LNCaP clone FGC (cell line): ENCODE measurements at places on chromosomes 2 and 18.
A peak's percentile ranks its signal among the peaks of the same experiment; 100 is the strongest.

DNA sequence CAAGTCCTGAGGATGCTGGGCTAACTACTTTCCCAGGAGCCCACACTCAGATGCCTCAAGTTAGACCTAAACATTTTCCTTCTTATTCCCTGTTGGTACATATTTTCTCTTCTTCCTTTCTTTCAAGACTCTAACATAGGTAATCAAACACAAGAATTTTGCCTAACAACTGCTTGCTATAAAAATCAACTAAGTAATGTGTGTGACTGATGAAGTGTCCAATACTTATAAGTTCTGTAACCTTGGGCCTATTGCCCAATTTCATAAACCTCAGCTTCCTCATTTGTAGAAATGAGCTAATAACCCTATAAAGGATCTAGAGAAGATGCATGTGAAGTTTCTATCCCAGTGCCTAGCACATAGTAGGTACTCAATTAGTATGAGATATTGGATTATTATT lies 31.6 kb upstream of the PIK3C3 start:
- DNase-seq, result no peak

DNA sequence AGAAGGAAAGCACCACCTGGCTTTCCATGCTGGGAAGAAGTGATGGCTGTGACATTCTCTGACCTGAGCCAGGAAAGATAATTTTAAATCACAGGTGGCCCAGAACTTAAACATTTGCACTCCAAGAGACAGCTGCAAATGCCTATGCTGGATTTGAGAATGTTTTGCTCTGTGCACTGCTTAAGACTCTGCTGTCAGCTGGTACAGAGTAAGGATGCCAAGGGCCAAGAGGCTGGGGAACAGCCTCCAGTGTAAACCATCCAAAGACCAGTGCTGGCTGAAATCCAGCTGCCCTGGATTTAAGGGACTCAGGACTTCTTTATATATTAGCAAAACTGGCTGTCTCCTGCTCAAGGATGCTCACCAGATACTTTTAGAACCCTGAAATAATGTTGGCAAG lies 3.9 kb downstream of the HOXD8 start:
- no peak for DNase-seq

DNA sequence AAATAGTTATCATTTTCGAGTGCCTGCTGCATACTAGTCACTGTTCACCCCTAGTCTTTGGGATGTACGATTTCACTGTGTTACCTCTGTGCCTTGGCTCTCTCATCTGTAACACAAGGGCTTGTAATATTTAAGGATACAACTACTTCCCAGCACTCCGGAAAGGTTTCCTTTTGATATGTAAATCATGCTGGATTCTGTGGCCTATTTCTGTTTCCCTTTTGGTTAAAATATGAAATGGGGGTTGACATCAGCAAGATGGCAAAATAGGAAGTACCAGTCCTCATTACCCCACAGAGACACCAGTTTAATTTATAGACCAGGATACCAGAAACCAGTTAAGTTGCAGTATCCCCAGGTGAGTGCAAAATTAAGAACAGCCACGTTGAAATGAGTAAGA lies 23.5 kb downstream of the PSMG2 start:
- DNase-seq, result no peak

GRCh38 chr2:152031747-152032306 lies 67.0 kb downstream of the CACNB4 start:
- DNase-seq, result no peak

- no peak for DNase-seq
Measured at GRCh38 chr2:23235292-23235691, 149.7 kb upstream of the KLHL29 start.

GRCh38 chr2:175431101-175431946 lies 249.8 kb upstream of the ATP5MC3 start:
- no peak for DNase-seq

GRCh38 chr2:240567872-240568677 lies at the start of gene RNPEPL1:
TSS of gene RNPEPL1 (plus strand) at chr2:240568484. CDS start at chr2:240568587, 103 bp downstream.
- no peak for DNase-seq

GRCh38 chr18:65527879-65528633 lies 222.8 kb upstream of the CDH7 start:
- peak; percentile 28 for DNase-seq

- DNase-seq, result no peak
Measured at GRCh38 chr18:22226801-22227200, 57.4 kb downstream of the GATA6 start.

DNA sequence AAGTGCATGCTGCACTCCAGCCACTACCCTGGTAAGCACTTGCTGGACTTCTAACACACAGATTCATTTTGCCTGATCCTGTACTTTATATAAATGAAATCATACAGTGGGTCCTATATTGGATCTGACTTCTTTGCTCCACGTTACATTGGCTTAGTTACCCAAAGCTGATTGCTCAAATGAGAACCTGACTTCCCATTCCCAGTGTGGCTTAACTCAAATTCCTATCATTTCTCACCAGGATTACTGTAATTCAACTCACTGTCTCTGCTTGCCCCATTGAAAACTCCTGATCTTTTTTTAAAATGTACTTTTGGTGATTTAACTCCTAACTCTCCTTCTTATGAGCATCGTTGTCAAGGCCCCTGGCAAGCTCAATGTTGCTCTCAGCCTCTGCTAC lies 1.4 kb downstream of the RSAD2 start:
- no peak for DNase-seq

DNA sequence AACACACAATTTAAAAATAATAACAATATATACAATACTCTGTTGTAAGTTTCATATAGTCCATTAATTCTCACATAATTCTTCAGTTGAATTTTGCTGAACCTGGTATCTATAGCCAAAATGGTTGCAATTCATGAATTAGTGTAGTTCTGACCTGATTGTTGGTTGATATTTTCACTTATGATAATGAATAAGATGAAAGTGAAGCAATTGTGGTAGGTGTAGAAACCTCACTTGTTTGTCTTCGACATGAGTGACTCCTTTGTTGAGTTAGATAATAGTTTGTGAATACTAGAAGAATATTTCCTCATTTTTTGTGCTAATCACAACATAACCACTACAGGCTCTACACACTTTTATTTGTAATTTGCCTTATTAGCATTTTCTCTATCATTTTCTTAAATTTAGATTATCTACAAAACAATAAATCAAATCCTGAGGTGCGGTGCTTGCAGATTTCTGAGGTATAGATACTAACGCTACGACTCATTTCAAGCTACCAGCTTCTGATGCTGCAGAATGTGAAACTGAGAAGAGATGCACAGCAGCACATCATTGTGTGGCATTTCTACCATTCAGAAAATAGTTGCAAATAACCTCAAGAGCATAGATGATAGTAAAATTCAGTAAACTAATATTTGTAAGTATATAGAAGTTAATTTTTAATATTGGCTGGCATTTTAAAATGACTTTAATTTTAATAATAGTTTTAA lies 117.9 kb downstream of the KCNH7 start:
- no peak for DNase-seq

GRCh38 chr2:55116966-55117365 lies 66.7 kb upstream of the RTN4 start:
- DNase-seq, result no peak

DNA sequence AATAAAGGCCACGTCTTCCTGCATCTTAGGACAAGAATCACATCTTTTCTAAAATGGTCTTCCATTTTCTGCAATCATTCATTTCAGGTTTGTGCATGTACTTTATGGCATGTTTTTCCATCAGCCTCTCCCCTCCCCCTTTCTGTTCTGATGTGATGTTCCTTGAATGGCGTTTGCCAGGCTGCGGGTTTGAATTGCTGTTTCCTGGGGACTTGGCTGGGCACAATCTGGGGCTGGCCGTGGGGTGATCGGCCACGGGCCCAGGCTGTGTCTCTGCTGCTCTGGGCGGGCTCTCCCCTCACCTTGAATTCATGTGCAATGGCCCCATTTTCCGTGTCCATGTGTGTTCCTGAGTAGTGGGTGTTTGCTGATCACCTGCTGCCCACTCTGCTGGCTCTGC lies 15.2 kb downstream of the DGKD start:
- no peak for DNase-seq

GRCh38 chr2:141348481-141348880 lies 782.3 kb downstream of the LRP1B start:
- no peak for DNase-seq

- DNase-seq, result no peak
Measured at GRCh38 chr2:109527846-109528705, 85.7 kb downstream of the SEPTIN10 start.

DNA sequence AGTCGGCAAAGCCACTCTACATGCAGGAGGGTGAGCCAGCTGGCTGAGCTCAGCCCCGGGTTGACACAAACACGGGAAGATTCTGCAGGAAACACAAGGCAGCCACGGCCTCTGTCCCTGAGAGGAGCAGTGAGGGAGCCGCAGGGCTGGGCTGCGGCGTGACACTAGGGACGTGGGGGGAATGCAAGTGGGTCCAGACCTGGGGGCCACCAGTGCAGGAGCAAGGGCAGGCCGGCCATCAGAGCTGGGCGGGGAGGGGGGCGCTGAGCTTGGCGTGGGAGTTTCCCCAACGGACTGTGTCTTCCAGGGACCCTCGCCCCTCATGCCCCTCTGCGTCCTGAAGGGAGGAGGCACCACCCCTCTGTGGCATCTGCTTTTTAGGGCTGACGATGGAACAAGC lies 12.0 kb upstream of the C1QL2 start:
- DNase-seq, result no peak

- no peak for DNase-seq
Measured at GRCh38 chr18:11845654-11846053, 5.6 kb upstream of the CHMP1B start.

DNA sequence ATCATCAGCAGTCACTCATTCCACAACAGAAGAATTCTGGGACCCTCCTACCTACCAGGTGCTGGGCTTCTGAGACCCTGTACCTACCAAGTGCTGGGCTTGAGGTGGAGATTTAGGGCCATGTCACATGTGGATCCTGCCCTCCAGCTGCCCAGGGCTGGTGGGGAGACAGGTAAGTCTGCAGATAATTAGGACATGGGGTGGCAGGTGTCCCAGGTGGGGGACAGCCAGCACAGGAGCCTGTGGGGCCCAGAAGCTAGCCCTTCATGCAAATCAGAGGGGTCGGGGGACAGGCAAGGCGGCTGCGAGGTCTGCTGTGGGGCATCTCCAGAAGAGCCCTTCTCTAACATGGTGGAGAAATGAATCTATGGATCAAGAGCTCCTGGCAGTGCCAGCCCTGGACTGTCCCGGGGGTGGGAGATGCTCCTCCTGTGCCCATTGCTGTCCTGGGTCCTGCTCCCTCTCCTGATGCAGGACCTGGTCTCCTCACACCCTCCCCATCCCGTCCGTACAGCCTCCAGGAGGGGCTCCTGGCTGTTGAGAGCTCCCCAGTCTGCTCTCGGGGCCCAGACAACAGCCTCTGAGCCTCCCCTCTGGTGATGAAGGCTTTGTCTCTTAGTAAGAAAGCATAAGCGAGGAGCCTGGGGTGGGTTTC lies 106.3 kb upstream of the GLI2 start:
- no peak for DNase-seq

- DNase-seq, result no peak
Measured at GRCh38 chr2:10537522-10538199, 89.5 kb upstream of the ODC1 start.

DNA sequence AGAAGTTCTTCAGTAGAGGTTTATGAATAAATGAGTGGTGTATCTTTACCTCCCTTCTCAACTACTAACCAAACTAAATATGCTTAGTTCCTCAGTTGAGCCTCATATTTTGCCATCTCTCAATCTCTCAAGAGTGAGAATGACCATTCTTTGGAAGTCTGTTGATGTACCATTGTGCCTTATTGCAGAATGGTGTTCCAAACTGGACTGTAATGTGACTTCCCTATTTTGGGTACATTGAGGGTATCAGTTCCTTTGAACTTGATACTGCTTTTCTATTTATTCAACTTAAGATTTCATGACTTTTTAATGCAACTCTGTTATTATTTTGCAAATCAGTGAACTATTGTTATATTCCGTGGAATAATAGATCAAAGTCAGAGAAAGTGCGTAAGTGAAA lies 159.4 kb downstream of the PTPRM start:
- DNase-seq, result no peak

DNA sequence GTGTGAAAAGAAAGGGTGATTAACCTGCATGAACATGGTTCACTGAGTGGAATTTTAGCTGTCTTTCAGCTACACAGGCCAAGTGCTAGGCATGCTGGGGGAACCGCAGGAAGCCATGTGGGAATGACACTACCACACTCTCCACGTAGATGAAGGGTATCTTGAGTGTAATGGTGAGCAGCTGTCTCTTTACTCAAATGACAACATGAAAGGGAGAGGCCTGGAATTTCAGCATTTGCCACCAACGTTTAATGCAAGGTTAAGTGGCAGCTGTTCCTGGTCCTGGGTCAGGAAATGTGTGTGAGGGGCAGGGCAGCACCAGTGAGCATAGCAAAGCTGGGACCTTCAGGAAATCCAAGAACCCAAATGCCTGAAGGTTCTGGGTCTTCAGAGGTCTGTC lies 588.4 kb downstream of the SLC4A3 start:
- DNase-seq, result no peak

DNA sequence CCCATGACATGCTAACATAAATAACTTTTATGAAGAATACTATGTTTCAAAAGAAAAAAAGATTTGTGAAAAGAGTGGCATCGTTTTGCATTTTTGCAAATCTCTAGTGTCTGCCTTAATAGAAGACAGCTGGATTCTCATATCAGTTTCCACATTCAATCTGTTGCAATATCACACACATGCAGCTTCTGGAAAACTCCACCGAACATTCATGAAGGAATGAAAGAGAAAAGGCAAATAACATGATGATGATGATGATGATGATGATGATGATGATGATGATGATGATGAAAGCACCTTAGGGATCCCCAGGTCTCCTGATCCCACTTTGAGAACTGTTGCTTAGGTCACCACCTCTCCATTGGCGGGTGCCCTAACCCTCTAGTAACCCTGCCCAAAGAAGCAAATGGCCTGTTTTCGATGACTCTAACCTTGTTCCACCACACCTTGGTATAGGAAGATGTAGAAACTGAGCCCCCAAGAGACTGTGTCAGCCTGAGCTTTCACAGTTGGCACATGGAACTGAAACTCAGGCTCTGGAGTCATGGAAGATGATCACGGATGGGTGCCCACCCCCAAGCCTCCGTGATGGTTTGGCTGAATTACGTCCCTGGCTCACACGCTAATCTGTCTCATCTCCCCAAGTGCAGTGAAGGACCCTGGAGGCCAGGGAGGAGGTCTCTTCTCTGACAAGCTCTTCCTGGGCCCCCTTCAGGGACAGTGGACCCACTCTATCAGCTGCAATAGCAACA lies 80.1 kb upstream of the SMAD7 start:
- no peak for DNase-seq

- DNase-seq, result no peak
Measured at GRCh38 chr18:35889677-35890076, 82.8 kb upstream of the RMP24 start.
